CD4-positive, alpha-beta T cell treated with Interleukin-1 beta for 1 hour (primary cell): ENCODE measurements at places on chromosomes 11 and 22.

GRCh38 chr11:69567951-69568808 is 72.8 kb upstream of the CCND1 start:
- DNase-seq = no peak

DNA sequence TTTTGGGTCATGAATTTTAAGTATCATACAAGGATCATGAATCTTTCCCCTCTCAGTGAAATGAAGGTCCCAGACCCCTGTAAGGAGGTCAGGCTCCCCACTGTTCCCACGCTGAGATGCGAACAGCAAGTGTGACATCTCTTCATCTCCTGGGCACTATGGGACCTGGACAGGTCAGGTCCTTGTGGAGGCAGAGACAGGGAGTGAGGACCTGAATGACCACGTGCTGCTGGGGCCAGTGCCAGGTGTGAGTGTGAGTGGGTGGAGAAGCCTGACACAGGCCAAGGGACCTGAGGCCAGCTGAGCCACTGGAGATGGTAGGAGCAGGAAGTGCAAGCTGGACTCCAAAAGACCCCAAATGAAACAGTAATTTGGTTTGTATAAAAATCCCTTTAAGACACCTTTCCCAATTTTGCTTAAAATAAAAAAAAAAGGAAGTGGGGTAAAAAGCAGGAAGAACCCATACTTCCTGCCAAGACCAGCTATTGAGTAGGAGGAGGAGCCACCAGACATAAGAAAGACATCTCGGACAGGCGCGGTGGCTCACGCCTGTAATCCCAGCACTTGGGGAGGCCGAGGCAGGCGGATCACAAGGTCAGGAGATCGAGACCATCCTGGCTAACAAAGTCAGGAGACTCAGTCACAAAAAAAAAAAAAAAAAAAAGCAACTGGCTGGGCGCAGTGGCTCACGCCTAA is 35.4 kb upstream of the SERPIND1 start:
- DNase-seq = no peak

- DNase-seq = no peak
Observed at GRCh38 chr22:41928593-41929417, 2.2 kb upstream of the TNFRSF13C start.

GRCh38 chr11:28983780-28984179 is 875.6 kb downstream of the METTL15 start:
- DNase-seq = no peak

DNA sequence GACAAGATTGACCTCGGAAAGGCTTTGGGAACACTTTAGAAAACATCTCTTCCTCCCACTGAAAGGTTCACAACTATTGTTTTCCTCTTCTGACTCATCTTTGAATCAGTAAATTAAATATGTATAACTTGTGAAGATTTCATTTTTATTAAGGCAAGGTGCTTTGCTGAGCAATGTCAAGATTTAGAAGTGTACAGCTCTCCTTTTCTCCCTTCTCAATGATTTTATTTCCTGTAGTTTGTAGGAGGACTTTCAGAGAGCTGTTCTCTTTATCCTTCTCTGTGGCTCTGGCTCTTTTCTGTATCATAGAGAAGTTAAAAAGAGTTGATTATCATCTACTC is 594.2 kb downstream of the METTL15 start:
- DNase-seq = no peak

GRCh38 chr11:102187416-102188151 is 77.3 kb downstream of the YAP1 start:
- no peak for DNase-seq

GRCh38 chr11:118334745-118335144 is 7.8 kb downstream of the CD3D start:
- DNase-seq = no peak

GRCh38 chr11:22157531-22157930 is 35.4 kb upstream of the ANO5 start:
- no peak for DNase-seq

DNA sequence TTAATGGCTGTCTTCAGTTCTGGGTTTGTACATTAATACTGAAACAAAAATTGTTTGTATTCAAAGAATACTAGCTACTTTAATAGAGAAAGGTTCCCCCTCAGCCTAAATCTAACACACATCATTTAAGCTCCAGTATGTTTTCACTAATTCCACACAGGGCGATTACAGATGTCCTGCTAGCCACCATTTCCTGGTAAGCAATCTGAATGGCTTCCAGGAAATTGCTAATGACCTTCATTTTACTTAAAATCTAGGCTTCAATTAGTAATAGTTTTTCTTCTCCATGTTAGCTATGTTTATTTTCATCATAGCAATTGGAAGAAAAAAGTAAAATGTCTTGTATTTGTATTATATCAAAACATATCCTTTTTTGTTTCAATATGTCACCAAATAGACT is 132.8 kb downstream of the SOX6 start:
- DNase-seq = no peak

- no peak for DNase-seq
Observed at GRCh38 chr22:32617271-32617670, 142.7 kb downstream of the FBXO7 start.

GRCh38 chr22:45216133-45217003 is 24.3 kb downstream of the KIAA0930 start:
- no peak for DNase-seq

- no peak for DNase-seq
Observed at GRCh38 chr11:64259533-64260067, 8.3 kb downstream of the PLCB3 start.

- no peak for DNase-seq
Observed at GRCh38 chr11:15806217-15806616, 550.1 kb downstream of the SOX6 start.
